ENCODE measurements at places on chromosomes 11 and 22.

DNA sequence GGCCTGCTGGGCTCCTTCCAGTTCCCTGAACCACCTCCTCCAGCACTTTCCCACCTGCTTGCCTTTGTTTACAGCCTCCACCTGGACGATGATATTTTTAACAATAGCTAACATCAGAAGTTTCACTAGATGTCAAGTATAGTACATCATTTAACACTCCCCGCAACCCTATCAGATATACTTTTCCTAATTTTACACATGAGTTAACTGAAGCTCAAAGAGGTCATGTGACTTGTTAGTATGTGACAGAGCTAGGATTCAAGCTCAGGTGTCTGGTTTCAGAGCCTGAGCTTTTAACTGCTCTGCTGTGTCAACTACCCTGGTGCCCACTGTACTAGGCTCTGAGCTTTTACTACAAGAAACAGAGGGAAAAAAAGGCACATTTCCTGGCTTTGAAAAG is 14.3 kb upstream of the HPX start:
- DNase-seq = no peak

- DNase-seq = no peak
Observed at GRCh38 chr22:34454598-34454997, 534.3 kb upstream of the LARGE1 start.

DNA sequence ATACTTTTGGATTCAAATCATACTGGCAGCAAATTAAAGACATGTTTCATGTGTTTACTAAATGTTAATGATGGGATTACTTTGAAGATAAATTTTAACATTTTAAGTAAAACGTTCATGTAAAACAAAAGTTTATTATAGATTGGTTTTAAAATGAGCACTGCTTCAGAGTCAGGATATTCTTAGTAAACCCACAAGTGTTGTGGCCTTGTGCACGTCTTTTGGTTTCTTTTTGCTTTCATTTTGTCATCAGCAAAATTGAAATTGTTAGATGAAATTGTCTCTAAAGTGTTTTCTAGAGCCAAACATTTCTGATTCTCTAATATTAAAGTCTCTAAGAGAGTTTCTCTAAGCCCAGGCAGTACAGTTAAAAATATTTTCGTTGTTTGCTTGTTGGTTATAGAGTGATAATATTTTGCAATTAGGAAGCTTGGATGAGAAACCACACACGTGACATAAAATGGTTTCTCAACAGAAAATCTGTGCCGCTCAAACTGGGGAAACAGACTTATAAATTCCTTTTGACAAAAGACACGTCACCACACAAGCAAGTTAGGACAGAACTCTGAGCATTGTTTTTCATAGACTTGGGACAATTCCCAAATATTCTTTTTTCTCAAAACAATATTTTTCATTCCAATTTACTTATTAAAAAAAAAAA is 164.4 kb downstream of the TEAD1 start:
- no peak for DNase-seq

DNA sequence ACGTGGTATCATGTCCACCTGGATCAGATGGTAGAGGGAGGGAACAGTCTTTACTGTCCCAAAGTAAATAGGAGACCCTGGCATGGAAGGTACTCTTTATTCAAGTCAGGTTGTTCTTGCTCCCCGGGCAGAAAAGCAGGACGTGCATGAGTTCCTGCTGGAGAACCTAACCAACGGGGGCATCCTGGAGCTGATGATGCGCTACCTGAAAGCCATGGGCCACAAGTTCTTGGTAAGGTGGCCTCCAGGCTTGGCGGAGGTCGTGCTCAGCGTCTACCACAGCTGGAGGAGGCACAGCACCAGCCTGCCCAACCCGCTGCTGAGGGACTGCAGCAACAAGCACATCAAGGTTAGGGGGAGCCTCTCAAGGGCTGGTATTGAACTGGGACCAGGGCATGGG is 48.7 kb downstream of the CABIN1 start:
- DNase-seq = no peak

GRCh38 chr11:129825380-129825779 is 9.7 kb downstream of the TMEM45B start:
- DNase-seq = no peak

DNA sequence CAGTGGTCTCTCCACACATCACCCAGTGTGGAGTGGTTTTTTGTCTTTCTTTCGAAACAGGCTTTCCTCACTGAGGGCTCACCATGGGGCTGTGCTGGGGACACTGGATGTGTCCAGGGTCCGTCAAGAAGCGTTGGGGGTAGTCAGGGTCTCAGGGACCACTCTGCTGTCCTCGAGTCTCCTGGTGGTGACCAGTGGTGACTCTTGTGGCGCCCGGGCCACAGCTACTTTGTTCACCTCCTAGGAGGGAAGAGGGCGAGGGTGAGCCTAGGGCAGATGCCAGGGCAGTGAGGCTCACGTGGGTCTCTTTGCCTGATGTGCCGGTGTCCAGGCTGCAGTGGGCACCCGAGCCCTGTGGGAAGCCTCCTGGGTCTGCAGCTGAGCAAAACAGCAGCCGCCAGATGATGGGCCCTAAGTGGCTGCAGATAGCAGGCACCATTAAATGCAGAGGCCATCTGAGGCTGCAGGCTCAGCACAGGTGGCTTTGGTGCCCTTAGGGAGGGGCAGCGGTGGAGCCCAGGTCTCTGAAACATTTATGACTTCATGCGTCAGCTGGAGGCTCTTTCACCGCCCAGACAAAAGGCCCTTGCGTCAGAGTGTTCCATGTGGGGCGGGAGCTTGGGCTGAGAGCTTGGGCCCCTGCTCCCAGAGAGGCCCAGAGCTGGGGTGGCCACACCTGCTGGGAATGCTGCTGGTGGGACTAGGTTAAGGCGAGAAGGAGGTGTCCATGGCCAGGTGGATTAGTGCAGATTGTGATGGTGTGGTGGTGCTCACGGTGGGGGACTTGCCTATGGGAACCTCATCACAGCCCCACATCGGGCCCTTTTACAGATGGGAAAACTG is 29.5 kb downstream of the KCNQ1 start:
- DNase-seq = no peak

DNA sequence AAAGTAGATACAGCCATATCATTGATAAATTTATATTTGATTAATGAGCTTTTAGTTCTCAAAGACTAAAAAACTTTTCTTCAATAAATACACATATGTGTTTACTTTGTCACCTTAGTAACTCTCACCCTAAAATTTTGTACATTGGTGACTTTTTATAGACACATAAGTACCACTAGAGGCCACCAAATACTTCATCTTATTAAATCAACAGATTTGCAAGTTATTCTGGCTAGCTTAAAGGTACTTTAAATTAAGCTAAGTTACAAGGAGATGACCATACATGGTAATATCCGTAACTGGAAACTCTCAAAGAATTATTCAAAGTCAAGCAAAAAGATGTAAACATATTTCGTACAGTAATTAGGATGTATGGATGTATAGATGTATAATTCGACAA is 112.2 kb downstream of the SBF2 start:
- DNase-seq = peak; percentile 21

DNA sequence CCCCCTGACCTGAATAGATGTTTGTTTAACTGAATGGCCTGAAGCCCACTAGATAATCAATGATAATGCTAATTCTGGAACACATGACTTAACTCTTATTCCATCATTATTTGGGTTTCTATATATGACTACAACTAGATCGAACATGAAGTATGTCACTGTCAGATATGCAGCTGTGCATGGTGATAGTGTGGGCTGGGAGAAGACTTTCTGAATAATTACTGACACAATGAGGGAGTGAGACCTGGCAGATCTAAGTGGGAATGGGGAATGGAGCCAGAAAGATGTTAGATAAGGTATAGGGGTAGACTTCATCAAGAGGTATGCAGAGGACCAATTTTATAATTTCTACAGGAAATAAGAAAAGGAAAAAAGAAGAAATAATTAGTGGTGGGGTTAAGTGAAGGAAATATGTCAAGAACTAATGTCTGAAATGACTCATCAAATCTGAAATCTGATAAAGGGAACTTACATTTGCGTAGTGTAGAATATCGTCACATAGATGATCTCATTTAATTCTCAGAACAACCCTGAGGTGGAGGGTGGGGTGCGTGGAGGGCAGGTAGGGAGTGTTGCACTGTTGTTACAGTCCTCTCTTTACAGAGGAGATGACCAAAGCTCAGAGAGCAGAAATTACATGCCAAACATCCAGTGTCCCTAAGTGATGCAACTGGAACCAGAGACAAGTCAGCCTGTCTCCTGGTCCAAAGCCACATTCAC is 68.2 kb upstream of the EED start:
- no peak for DNase-seq

GRCh38 chr11:61107888-61108287 is 5.6 kb downstream of the CD5 start:
- DNase-seq = no peak

- no peak for DNase-seq
Observed at GRCh38 chr11:86013713-86014112, 55.2 kb downstream of the PICALM start.

DNA sequence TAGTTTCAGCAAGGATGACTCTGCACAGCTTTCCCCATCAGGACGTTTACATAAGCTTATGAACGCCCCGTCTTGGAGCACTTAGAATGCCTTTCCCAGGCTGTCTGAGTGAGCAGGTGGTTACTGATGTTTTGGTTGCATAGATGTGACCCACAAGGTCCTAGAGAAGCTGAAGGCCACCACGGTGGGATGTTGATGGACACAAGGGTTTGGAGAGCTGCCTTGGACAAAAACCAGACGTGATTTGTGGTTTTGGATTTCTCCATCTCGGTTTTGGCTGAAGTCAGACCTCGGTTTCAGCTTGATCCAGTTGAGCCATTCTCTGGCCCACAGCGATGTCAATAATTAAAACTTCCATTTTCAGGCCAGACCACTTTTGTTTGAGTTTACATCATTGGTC is 151.9 kb downstream of the LDLRAD3 start:
- DNase-seq = no peak

- DNase-seq = no peak
Observed at GRCh38 chr11:43898574-43898973, 17.9 kb downstream of the ALKBH3 start.

GRCh38 chr11:110565357-110566336 is 135.9 kb downstream of the FDX1 start:
- DNase-seq = no peak

- DNase-seq = no peak
Observed at GRCh38 chr11:129709801-129710398, 105.7 kb upstream of the TMEM45B start.

DNA sequence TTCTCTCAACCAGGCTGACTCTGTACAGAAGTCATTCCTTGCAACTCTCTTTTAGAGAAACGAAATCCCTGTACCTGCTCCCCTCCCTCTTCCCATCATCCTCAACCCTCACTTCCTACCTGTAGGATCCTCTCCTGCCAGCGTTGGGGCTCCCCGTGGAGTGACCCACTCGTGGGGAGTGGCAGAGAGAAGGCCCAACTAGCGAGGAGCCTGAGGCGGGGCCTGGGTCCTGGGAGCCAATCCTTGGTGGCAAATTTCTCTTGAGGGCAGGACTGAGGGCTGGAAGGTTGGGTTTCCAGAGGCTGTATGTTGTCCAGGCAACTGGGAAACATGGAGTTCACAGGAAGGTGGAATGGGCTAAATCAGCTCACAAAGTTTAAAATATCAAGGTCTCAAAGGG is 10.4 kb downstream of the NHERF4 start:
- DNase-seq = no peak

DNA sequence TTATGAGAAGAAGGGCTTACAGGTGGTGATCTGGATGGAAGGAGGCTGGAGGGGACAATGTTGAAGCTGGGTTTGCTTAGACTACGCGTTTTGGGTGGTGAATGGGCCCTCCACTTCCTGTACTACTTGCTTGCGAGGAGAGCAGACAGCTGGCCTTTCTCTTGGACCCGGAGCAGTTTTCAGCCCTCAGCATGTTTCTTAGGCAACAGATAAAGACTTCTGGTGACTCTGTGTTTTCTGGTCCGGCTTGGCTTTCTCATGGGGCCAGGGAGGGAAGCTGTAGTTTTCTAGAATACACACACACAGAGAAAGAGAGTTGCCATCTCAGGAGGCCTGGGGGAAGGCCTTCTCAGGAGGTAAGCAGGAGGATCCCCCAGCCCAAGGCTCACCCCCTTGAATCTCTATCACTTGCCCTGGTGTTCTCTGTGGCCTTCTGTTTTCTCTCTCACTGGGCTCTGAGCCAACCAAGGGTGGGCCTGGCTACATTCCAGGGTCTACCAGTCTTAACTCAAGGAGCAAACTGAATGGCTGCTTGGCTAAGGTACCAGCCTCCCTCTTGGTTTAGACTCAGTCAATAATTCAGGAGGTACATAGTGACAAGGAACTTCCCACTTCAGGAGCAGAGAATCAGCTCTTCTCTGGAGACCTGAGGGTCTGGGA is 2.4 kb downstream of the CCS start:
- no peak for DNase-seq

- no peak for DNase-seq
Observed at GRCh38 chr11:121006922-121007321, 17.0 kb upstream of the TBCEL start.

DNA sequence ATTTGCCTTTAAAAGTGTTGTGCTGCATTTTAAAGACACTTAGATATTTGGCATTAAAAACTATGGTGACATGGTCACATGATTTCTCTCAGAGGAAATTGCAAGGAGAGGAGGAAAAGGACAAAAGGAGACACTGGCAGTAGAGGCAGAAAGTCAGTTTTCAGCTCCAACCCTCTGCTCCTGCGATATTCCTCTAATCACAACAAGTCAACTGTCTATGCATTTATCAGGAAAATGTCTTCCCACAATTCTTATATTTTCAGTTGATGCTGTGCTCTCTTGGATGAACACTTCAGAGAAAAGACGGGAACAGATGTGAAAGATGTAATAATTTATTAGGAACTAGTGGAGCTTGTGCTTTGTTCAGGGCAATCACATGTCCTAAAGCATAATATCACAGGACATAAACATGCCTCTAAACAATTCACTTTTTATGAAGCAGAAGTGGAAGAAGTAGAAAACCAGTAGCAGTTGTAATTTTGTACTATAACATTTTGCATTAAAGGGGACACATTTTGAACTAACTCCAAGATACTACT is 340.8 kb upstream of the PITPNB start:
- no peak for DNase-seq

- no peak for DNase-seq
Observed at GRCh38 chr11:57727185-57727584, 14.1 kb upstream of the SELENOH start.

DNA sequence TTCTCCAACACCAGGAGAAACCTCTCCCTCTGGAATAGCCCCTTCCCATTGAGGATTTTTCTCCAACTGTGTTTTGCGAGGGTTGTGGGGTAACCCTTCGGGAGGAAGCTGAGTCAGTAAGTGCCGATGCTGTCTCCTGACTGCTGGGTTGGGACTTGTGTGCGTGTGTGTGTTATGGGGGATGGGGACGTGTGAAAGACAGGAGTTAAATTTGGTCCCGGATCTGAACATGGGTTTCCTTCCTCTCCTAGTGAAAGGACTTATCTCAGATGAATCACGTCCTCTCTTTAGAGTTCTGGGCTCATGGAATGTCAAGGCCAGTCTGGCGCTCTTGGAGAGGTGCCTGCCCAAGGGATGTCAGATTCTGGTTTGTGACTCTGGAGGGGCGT is 33.3 kb downstream of the KIAA1671 start:
- no peak for DNase-seq

Data from HFF-Myc (cell line).